ENCODE measurements at places on chromosomes 3 and 15.

- DNase-seq = no peak
Observed at GRCh38 chr15:82890995-82891390, 61.5 kb downstream of the HOMER2 start.

DNA sequence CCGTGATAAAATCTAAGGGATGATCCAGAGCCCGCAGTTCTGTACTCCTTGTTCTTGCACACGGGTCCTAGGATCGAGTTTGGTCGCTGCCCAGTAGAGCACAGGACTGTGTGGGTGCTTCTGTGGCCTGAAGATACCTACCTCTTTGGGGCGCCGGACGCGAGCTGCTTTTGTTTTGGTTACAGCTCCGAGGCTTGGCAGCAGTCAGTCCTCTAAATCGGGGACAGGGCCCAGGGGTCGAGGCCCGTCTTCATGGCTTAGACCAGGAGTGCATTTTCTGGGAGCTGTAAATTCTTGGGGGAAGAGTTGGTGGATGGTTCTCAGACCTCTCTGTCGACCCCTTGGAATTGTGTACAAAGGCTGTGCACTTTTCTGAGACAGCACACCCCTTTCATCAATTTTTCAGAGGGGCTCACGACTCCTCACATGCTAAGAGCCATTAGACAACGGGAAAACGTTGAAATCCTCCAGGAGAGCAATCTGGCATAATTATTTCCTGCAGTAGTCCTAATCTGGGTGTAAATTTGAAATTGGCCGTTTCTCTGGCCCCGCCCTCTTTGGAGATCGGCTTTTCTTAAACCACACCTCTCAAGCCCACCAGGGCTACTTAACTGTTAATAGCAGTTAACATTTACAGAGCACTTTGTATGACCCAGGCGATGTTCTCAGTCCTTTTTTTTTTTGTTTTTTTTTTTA, 928 bp downstream of the CEP97 start:
- no peak for DNase-seq

DNA sequence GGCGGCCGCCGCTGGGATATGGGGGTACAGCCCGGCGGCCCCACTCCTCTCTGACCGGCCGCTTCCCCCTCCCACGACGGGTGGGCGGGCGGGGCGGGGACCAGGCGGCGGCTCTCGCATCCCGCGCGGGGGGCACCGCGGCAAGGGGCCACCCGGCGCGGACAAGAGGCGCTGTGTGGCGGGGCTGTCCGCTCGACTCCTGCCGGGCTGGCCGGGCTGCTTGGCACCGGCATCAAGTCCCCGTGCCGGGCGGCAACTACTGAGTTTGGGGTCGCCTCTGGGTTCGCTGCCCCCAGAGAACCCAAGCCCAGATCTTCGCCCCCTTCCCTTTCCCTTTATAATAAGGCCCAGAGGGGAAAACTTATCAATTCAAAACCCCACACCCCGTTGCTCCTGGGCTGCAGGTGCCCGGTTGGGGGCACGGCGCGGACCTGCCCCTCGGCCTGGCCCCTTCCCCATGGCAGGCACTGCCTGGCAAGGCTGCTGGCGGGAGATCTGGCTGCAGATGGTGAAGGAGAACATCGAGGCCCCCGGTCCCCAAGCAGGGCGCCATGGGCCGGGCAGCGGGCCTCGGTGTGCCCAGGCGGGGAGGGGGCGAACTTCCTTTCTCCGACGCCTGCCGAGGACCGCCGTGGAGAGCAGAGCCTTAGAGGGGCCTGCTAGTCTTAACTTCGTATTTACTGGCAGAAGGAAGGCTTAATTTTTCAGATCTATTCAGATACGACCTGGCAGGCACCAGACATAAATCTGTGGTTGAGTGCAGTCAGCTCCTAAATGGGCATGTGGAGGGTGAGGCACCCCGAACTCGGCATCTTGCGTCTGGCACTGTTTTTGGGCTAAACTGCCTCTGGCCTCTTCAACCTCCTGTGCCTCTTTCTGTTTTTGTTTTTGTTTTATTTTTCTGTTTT, 911 bp downstream of the APBA2 start:
- DNase-seq = no peak

DNA sequence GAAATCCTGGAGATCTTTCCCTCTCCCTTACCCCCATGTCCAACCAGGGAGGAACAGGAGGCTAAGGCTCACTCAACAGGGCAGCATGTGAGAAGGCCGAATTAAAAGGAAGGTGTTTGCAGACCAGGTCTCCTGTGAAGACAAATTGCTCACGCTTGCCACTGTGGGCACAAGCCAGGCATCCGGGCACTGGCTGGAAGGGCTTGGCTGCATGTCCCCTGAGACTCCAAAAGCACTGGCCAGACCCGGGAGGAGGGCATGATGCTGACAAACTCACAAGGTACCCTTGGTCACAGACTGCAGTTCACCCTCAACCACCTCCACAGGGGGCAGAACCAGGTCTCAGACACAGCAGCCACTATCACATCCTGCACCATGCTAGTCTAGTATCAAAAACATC, 113.7 kb upstream of the NSMCE3 start:
- no peak for DNase-seq

- no peak for DNase-seq
Observed at GRCh38 chr3:25817107-25817506, 27.2 kb downstream of the OXSM start.

DNA sequence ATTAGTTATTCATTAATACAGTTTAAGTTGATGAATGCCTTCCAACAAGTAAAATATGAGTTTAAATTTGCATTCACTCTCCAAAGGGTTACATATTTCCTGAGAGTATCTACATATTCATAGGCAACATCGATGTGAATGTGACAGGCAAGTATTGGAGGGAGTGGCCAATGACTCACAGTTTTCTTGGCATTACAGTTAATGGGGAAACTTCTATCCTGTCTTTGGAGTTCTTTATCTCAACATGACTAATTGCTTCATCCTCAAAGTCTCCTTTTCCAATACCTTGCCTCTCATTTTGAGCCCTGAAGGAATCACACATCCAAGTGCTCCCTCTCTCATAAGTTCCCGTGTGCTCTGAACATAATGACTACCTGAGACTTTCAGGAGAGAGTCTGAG, 439.7 kb upstream of the FRG2C start:
- no peak for DNase-seq

DNA sequence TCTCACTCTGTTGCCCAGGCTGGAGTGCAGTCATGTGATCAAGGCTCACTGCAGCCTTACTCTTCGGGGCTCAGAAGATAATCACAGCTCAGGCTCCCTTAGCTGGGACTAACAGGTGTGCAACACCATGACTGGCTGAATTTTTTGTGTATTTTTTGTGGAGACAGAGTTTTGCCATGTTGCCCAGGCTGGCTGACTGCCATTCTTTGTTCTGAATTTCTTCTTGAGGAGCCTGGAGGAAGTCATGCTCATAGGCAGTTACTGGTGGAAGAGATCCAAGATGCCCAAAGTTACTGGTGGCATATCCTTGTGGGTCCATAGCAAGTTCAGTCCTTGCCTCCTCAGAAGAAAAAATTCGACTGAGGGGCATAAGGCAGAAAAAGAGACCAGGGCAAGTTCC, 16.6 kb upstream of the UBP1 start:
- no peak for DNase-seq

DNA sequence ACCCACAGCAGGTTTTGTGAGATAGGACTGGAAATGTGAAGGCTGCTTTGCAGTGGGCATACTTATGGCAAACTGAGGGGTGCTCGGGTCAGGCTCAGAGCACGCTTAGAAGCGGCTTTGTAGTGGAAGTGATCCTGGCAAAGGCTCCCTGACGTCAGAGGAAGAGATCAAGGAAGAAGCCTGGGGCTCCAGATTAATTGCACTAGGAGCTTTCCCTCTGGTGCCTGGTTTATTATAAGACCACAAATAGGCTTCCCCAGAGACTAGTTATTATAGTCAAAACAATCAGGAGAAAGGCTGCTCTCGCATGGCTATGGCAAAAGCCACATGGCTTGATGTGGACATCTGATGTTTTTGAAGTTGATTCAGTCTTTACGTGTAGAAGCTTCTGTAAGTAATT, 515.1 kb downstream of the GABRG3 start:
- no peak for DNase-seq

DNA sequence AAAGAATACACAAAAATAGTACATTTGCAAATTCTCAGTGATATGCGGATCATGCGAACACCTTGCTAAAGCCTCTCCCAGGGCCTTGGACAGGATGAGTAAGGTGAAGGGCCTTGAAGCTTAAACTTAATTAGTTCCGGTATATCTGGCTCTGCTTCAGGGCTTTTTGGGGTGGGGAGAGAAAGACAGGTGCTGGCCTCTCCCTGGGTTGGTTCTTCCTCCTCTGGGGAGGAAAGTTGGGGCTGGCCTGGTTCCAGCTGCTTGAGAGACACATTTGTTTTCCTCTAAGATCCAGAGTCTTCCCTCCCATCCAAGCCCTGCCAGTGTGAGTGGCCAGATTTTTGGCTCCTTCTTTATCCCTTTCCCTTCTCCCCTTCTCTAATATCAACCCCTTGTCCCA, 64.7 kb upstream of the EPHB3 start:
- no peak for DNase-seq

- DNase-seq = no peak
Observed at GRCh38 chr15:42726114-42726513, 10.8 kb downstream of the CDAN1 start.

- DNase-seq = no peak
Observed at GRCh38 chr15:93428807-93429351, 339.9 kb upstream of the RGMA start.

DNA sequence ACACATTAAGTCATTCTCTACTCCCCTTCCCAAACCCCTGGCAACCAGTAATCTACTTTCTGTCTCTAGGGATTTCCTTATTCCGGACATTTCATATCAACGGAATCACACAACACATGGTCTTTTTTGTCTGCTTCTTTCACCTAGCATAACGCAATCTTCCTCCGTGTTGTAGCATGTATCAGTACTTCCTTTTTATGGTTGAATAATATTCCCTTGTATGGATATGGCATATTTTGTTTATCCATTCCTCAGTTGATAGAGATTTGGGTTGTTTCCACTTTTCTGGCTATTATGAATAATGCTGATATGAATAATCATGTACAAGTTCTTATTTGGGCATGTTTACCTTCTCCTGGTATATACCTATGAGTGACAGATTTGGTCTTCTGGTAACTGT, 63.1 kb downstream of the TRANK1 start:
- no peak for DNase-seq

- no peak for DNase-seq
Observed at GRCh38 chr3:61996366-61996765, 377.0 kb downstream of the FEZF2 start.

DNA sequence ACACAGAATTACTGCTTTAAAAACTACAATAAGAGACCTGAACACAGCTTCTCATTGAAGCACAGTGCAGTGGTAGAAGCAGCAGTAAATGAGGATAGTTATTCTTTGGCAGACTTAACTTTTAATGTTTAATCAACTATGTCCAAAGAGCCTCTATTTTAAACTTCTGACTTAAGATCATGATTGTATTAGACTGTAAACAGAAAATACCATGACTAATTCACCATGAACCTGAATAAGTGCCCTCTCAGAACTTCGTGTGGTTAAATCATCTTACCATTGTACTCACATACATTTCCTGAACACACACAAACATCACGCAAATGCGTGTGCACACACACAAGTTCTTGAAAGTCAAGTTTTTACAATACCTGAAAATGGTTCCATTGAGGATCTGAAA, 13.9 kb downstream of the CEP152 start:
- DNase-seq = no peak

GRCh38 chr3:100205171-100205570, 55.6 kb upstream of the TBC1D23 start:
- DNase-seq = no peak

GRCh38 chr3:13703071-13703470, 154.1 kb downstream of the FBLN2 start:
- no peak for DNase-seq

DNA sequence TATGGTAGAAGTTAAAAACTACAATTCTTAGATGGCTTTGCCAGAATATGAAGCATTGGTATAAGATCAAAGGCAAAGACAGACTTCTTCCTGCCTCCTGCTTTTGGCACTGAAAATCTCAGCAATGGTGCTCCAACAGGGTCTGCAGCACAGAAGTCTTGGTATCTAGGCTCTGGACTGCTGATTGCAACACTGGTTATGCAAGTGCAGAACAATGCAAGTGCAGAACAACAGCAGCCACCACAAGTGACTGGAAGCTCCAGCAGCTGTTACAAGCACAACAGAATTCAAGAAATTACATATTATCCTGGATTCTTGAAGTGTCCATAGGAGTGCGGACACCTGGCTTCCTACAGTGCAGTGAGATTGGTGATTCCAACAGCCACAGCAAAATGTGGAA, 33.7 kb downstream of the ZBTB20 start:
- DNase-seq = no peak
